T-helper 22 cell (primary cell): ENCODE measurements at places on chromosomes 2 and 18.

DNA sequence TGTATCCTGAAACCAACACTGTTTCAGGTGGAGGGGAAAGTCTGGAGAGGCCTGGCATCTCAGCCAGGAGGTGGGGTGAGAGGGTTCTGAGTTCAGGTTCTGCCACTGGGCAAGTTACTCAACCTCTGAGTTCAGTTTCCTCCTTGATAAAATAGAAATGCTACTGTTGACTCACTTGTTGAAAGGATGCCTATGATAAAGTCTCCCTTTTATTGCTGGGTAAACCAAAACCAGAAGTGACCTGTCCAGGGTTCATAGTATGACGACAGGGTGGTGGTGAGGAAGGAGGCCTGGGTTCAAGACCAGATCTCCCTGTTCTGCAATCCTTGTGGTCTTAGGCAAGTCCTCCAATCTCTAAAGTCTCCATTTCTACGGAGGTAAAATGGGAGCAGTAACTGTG is 232.7 kb downstream of the PRKCE start:
- no peak for DNase-seq

DNA sequence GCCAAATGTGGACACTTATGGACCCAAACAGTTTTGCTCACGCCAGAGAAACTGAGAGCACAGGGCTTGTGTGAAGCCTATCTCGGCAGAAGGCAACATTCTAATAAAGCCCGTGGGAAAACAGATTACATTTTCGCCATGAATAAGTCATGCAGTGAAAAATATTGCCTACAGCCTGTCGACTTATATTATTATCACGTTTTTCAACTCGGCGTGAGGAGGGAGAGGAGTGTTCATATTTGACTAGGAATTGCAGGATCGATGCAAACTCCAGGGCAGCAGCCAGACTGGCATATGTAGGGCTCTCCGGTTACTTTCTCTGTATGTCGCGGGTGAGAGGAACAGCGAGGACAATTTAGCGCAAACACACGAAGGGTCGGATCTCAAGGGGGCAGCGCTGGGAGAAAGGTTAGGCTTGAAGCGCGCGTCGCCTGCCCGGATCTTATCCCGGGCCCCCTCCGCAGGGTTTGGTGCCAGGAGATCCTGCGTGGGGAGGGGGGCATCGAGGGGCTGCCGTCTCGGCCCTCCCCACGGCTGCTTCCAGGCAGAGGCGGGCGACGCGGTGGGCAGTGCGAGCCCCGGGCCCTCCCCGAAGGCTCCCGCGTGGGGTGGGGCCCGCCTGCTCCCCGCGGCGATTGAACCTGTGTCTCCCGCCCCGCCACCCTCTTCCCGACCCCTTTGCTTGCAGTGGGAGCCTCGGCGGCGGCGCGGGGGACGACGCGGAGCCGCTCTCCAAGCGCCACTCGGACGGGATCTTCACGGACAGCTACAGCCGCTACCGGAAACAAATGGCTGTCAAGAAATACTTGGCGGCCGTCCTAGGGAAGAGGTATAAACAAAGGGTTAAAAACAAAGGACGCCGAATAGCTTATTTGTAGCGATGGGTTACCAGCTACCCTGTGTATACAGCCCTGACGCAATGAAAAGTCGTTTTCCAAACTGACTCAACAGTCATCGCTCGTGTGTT is 4.4 kb downstream of the ADCYAP1 start:
- DNase-seq = no peak

GRCh38 chr2:237693291-237693994 is 66.1 kb downstream of the LRRFIP1 start:
- no peak for DNase-seq

DNA sequence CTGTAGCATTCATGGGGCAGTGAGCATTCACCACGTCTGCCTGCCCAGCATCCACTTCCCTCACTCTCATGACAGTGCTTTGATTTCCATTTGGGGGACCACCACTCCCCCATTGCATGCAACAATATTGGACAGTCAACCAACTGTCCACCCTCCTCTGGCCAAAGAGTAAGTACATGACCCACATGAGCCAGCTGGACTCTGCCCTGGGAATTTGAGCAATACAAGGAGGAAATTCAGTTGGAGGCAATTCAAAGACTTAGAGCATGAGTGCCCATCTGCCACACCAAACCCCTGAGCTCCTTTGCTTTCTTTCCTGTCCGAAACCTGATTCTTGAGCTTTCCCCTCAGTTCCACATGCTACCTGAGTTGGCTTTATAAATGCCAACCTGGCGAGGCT is 41.7 kb upstream of the PNO1 start:
- DNase-seq = no peak

DNA sequence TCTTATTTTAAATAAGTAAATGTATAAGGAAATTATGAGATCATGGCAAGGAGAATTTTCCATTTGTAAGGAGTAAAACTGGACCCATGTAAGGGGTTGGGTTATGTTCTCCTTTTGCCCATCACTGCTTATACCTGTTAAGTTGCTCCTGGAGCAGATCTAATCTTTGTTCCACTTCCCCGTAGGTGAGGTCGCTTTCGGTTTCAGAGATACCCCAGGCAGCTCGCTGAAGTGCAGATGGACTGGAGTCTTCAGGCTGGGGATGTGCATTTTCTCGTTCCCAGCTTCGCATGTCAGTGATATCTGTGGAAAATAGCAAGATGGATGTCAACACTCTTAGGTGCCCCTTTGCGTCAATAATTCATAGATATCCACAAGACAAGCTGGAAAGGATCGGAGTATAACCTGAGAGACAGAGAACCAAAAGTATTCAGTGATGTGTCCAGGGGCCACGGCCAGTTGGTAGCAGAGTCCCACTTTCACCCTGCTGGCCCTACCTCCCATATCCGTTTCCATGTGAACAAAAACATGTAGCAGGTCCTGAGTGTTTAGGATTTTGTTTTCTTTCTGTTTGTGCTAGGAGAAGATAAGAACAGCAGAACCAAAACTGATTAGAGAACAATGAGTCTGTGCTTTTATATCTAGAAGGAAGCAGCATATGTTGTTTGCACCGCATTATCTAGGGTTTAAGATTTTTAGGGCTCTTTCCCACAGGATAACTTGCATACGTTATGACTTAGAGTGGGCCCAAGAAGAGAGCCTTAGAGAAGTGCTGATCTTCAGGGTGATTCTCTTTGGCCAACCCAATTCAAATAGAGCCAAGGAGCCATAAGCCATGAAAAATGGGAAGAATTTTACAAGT is 36.0 kb downstream of the GCA start:
- DNase-seq = no peak

DNA sequence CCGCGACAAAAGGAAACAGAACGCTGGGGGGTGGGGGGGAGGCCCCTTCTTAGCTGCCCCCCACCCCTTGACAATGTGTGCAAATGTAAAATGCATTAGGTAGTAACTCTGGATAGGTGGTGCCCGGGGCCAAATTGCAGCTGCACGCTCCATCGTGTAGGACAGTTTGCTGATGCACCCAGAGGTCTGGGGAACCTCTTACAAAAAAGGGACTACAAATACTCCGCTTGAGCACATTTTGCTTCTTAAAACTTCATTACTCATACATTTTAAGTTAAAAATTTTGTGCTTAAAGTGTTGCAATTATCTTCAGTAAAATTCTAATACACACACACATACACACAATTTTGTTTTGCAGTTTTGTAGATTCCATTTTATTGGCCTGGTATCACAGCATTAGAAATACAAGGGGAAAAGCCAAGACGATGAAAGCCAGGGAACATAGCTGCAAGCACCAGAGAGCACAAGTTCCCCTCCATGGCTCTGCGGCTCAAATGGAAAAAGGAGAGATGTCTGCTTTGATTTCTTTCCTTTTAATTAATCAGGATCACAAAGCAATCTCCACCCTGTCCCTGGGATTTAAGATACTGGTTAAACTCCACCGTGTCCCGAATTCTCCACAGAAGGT is 582.1 kb downstream of the ZEB2 start:
- no peak for DNase-seq

DNA sequence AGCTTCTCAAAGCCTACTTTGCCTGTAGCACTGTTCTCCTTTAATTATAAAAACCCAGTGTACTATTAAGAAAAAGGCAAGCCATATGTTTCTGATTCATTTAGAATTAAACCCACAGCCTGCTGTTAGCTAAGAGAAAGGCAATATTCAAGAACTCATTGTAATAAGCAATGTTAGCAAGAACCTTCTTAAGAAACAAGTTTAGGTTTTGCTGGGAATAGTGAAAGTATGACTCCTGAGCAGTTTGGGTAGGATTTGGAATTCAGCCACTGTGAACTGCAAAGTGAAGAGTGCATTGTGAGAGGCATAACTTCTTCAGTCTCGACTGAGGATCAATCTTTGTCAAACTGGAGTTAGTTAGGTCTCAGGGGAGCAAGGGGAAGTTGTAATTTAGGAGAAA is 206.5 kb upstream of the NT5C1B start:
- no peak for DNase-seq

DNA sequence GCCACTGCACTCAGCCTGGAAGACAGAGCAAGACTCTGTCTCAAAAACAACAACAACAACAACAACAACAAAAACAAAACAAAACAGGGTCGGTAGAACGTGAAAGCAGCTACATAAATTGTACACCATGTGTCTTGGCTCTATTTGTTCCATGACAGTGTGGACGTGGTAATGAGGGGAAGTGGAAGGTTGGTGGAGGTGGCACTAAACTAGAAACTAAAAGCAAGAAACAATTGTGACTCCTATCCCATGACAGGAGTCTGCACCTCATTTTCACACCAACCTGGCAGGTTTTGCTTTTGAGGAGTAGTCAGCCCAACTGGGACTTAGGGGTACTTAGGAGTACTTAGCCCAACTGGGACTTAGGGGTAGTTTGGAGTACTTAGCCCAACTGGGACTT is 62.5 kb upstream of the MRPS9 start:
- DNase-seq = no peak

DNA sequence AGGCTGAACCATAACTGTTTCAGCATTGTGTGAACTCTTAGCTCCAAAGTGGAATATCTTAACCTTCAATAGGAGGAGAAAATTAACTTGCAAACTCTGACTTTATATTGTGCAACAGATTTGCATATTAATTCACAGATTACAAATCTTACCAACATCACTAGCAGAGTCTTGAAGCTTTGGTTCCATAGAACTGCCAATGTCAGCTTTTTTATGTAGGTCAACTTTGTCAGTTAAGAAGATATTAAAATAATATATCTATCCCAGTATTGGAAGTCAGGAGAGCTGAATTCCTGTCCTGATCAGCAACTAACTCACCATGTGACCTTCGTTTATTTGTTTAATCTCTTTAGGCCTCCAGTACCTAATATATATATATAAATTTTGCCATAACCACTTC is 121.8 kb downstream of the EPHA4 start:
- DNase-seq = no peak

DNA sequence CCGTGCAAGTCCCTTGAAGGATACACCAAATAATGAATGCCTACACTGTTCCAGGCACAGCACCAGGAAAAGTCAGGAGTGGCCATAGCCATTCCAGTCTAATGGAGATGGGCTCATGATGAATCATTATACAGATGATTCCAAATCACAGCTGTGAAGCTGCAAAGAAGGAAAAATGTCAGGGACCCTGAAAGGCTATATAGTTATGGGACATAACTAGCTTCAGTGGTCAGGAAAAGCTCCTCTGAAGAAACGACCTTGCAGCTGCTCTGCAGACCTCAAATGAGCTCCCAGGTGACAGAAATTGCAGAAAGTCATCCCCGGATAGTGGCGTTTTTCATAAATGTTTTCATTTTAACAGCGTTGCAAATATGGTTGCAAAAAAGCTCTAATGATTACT is 200.8 kb downstream of the PTGR3 start:
- no peak for DNase-seq

GRCh38 chr18:3903337-3903736 is 453.4 kb downstream of the TGIF1 start:
- DNase-seq = no peak

- DNase-seq = no peak
Measured at GRCh38 chr18:72325307-72325706, 218.8 kb downstream of the CBLN2 start.

GRCh38 chr2:186093174-186093573 is 354.6 kb downstream of the FSIP2 start:
- no peak for DNase-seq

DNA sequence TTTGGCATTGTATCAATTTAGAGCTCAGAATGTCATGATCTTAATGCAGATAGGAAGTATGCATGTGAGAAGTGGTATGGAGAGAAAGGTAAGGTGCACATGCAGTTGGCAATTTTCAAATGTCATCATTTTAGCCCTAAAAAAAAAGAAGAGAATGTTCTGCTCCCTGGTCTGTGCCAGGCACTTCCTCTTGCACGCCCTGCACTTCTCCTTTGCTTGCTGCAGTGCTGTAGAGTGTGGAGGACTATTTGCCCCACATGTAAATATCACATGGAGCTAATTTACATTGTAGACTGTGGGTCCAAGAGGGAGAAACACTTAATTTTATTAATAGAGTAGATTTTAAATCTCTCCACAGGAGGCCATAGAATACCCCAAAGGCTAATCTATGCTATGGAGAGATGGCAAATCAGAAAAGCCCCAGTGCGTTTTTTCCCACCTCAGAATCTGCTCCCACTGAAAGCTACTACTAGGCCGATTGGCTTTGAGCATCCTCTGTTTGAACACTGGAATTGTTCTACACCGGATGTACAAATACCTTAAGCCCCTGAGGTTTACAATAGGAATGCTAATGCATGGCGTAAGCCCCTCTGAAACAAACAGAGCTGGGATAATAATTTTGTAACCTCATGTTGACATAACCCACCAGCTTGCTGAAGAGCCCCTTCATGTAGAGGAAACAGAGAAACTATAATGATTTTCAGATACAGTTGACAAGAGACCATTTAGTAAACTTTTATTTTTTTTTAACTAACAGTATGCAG is 137.2 kb upstream of the KLHL14 start:
- DNase-seq = no peak

DNA sequence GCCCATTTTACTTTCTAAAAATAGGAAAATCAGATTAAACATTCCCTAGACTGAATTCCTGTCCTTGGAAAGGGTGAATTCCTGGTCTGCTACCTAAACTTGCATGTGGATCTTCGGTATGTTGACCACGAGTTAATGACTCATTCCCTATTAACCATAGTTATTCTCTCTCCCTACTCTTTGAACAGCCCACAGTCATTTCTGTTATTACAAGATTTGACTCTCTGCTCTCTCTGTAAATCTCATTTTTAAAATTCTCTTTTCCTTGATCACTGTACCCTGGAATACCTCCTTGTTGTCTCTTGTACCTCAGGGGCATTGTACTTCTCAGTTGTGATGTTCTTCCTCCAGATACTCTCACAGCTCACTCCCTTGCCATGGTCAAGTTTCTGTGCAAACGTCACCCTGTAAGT is 92.0 kb upstream of the GULP1 start:
- DNase-seq = no peak

GRCh38 chr2:10246370-10246769 is 56.3 kb upstream of the HPCAL1 start:
- no peak for DNase-seq
